ENCODE measurements at places on chromosomes 7 and 10. TPM values are rescaled to one million over a fixed set of nuclear protein-coding genes. Genes with fewer than 3 reads are reported as not detected.

DNA sequence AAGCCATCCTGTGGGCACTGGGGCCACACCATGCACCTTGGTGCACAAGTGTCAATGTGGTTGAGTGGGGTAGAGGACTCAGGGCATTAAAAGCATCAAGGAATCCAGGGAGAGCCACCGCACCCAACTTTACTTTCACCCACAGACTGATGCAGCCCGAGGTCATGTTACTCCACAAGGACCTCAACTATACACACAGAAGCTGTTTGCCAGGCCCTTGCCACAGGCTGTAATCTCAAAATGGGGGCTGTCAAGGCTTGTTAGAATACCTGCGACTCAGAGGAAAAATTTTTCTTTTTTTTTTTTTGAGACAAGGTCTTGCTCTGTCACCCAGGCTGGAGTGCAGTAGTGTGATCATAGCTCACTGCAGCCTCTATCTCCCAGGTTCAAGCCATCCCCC, 26.5 kb upstream of the KCTD7 start:
- H3K27me3 ChIP-seq = no peaks in the 10 kb centered on the region
- H3K27ac ChIP-seq = no peak overlapping the region
- DNase-seq = no peak
- H3K4me1 ChIP-seq = no peaks in the 10 kb centered on the region

DNA sequence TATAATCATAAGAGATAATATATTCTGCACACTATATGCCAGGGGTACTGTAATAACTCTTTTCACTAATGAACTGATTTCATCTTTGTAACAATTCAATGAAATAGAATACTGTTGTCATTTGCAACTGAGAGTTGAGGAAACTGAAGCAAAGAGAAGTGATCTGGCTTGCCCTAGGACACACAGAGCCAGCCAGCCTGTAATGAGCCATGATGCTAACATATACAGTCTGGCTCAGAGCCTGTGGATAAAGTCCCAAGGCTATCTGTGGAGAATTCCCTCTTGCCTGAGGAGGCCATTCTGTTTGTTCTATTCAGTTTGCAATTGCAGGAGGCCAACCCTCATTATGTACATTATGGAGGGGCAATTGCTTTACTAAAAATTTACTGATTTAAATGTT, 241.3 kb downstream of the CXCL12 start:
- DNase-seq = no peak
- no peaks in the 10 kb centered on the region for H3K36me3 ChIP-seq
- no peaks in the 10 kb centered on the region for H3K4me1 ChIP-seq
- no peak overlapping the region for H3K4me3 ChIP-seq

DNA sequence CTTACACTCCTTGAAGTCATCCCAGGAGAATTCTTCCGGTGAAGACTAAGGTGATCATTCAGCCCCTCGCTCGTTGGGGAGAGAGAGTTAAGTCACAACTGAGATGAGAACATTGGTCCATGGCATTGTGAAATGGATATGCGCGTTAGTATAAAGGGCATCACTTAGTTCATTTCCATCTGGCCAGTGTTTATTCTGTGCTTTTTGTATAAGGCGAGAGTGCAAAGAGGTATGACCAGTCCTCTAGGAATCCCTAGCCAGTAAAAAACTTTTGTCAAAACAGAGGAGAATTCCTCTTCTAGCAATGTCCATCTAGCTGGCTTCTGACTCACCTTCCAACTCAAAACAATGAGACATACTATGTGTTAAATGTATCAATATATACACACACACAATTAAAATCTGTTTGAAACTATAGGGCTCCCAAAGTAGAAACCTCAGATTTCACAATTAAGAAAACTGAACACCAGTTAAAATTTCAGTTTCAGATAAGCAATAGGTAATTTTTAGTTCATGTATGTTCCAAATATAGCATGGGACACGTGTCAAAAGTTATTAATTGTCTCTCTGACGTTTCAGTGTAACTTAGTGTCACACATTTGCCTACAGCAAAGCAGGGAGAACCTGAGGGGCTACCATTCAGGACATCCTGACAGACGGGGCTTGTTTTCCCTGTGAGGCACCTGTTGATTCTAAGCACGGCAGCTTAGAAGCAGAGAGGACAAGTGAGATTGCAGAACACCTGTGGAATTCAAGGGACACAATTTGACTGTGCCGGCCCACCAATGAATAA, 158.9 kb downstream of the KLF6 start:
- H3K4me3 ChIP-seq = no peak overlapping the region
- no peaks in the 10 kb centered on the region for H3K27me3 ChIP-seq
- no peak for DNase-seq
- H3K27ac ChIP-seq = no peak overlapping the region

DNA sequence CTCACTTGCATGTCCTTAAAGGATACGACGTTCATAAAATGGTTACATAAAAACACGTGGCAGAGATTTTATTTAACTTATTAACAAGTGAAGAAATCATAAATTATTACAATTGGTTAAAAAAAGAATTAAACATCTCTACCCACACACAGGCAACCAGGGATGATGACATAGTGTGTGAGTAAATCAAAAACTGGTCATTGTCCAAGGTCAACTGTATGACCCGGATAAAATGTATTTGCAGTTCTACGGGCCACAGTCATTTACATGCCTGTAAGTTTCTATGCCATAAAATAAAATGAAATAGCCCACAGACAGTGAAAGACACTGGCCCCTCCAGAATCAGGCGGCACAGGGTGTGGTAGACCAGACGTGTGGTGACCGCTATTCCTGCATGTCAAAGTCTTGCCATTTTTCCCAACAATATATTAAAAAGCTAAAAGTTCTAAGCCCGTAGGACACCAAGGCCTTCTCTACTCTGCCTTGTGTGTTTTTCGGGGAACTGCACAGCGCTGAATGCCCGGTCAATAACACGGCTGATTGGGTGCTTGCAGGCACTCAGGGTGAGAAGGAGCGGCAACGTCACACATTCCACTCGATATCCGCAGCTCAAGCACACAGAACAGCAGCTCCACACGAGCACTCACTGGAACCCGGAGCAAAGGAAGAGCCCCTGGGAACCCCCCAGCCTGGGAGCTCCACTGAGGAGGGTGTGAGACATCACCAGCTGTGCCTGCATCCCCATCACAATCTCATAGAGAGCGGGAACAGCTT, 143.3 kb upstream of the PPP2R2D start:
- no peak overlapping the region for H3K4me3 ChIP-seq
- H3K4me1 ChIP-seq = peaks cover 6% of the 10 kb centered on the region
- H3K27me3 ChIP-seq = no peaks in the 10 kb centered on the region
- no peak overlapping the region for H3K27ac ChIP-seq
- DNase-seq = no peak

GRCh38 chr10:52106011-52106410, 208.1 kb upstream of the DKK1 start:
- no peaks in the 10 kb centered on the region for H3K36me3 ChIP-seq
- no peak for DNase-seq
- no peak overlapping the region for H3K4me3 ChIP-seq
- H3K27me3 ChIP-seq = no peaks in the 10 kb centered on the region
- no peak overlapping the region for H3K27ac ChIP-seq

DNA sequence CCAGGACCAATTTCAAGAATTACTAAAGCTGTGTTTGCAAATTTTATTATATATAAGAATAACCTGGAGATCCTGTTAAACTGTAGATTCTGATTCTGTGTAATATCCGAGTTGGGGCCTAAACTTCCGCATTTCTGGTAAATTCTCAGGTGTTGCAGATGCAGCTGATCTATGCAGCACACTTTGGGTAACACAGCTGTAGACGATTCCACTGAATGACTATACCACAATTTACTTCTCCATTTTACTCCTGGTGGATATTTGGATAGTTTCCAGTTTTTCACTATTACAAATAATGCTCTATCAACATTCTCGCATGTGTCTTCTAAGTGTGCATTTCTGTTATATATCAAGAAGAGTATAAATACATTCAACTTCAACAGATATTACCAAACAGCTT, 7.5 kb downstream of the GDI2 start:
- no peak for DNase-seq
- H3K36me3 ChIP-seq = no peaks in the 10 kb centered on the region
- H3K4me1 ChIP-seq = peaks cover 12% of the 10 kb centered on the region
- no peaks in the 10 kb centered on the region for H3K27me3 ChIP-seq
- H3K27ac ChIP-seq = no peak overlapping the region

DNA sequence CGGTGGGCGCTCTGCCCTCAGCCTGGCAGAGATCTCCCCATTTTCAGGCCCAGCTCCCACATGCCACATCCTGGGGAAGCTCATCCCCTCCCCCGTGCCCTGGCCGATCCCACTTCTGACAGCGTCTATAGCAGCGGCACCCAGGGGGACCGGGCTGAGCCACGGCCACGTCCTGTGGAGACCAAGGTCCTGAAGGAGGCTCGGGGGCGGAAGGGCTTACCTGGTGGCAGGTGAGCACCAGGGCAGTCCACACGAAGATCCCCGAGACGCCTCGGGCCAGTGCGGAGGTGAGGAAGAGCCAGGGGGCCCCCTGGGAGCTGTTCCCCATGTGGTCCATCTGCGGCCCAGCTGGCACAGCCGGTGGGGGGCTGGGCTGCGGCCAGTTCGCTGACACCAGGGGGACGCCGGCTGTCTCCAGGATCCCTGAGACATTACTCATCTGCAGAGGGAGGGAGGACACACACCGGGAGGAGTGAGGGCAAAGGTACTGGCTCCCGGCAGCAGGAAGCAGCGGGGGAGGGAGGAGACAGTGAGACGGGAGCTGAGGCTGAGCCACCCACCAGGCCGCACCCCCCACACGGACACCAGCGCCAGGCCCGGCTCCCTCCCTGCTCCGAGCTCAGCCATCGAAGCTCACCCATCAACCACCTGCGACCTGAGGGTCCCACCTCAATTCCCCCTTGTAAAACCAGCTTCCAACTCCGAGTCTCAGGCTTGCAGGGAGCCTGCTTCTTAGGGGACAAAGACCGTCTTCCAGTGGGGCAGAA, 776 bp downstream of the TMEM184A start:
- H3K27ac ChIP-seq = no peak overlapping the region
- H3K4me1 ChIP-seq = peaks cover 2% of the 10 kb centered on the region
- no peak for DNase-seq
- no peaks in the 10 kb centered on the region for H3K36me3 ChIP-seq

DNA sequence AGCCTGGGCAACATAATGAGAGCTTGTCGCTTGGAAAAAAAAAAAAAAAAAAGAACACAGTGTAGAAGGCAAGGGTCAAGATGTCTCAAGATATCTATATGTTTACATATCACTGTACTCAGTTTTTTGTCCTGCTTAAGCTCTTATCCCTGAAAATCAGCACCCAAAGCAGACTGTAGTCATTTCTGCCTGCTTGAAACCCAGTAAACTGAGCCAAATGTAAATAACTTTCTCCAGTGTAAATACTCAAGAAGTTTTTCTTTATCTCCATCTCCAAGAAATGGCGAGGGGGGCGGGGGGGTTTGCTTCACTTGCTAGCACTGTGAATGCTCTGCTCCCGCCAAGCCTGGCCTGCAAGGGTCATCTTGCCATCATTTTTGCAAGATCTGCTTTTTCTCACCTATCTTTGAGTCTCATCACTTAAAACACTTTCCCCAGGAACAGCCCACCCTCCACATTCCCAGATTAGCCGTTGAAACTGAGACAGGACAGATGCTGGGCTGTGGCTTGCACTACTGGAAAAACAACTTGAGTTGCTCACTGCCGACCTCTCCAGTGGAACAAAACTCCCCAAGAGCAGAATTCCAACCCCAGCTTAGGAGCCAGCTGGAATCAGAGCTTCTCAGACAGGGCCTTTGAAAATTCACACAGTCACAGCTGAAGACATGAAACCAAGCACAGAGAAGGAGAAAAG, 54.6 kb downstream of the AFAP1L2 start:
- H3K4me1 ChIP-seq = peaks cover 3% of the 10 kb centered on the region
- no peak for DNase-seq
- H3K4me3 ChIP-seq = no peak overlapping the region
- no peaks in the 10 kb centered on the region for H3K36me3 ChIP-seq
- H3K27me3 ChIP-seq = peaks cover 2% of the 10 kb centered on the region

DNA sequence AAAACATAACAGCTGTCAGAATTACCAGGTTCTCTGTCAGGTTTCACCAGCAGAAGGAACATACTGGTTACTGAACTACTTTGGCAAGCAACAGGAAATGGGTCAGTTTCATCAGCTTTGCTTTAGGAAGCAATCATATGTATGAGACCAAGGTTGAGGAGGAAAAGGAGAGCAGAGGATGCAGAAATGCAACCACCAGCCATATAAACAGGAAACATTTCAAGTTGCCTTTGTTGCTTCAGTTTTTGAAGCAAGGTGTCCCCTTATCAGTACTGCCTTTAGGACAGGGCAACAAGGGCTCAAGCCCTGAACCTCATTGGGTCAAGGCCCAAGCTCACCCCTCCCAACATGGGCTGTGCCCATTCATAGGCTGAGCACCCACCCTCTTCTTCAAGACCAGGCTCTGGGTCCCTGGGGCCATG, 10.2 kb downstream of the HIPK2 start:
- no peak for DNase-seq
- H3K4me3 ChIP-seq = peak overlapping the region; percentile 28
- peaks cover 45% of the 10 kb centered on the region for H3K4me1 ChIP-seq
- H3K27me3 ChIP-seq = peaks cover 6% of the 10 kb centered on the region
- no peak overlapping the region for H3K27ac ChIP-seq

- no peak overlapping the region for H3K4me3 ChIP-seq
- H3K27me3 ChIP-seq = no peaks in the 10 kb centered on the region
- DNase-seq = no peak
These were observed 102.0 kb upstream of the GLI3 start for GRCh38 chr7:42338916-42339540.

GRCh38 chr7:32535162-32535702, 39.9 kb downstream of the AVL9 start:
- no peaks in the 10 kb centered on the region for H3K4me1 ChIP-seq
- H3K36me3 ChIP-seq = peaks cover 9% of the 10 kb centered on the region
- DNase-seq = no peak

DNA sequence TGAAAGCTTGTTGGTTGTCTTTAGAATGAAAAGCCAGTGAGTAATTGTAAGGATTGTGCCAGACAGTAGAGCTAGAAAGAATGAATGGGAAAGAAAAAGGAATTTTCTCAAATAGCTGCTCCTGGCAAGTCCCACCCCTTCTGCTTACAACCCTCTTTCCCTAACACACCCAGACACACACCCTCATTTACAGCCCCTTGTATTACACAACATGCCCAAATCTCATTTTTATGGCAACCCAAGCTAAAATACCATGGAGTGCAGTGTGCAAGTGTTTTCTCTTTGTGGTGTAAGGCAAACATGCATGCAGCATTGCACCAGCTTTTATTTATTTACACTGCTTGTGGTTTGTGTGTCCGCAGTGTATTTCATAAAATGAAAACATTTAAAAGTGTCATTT, 1.5 kb downstream of the PRKAR2B start:
- DNase-seq = no peak
- no peak overlapping the region for H3K27ac ChIP-seq
- H3K36me3 ChIP-seq = peaks cover 14% of the 10 kb centered on the region
- H3K4me3 ChIP-seq = peak overlapping the region; percentile 99
- H3K4me1 ChIP-seq = peaks cover 45% of the 10 kb centered on the region

ICA1 gene
- 91.4 TPM for total RNA-seq

SFRP5 gene
- 3.5 TPM for total RNA-seq

CFTR gene
- 0.18 TPM for total RNA-seq

AKR1D1 gene
- total RNA-seq = not detected

UCN3 gene
- total RNA-seq = not detected

AUTS2 gene
- total RNA-seq = 103 TPM

ZCCHC24 gene
- 60.0 TPM for total RNA-seq

DPP6 gene
- total RNA-seq = 1.4 TPM
